Fibroblast of villous mesenchyme (primary cell): ENCODE measurements at places on chromosomes 6 and 20.

- no peak for DNase-seq
These were observed 278.2 kb upstream of the PREP start for GRCh38 chr6:105681061-105681460.

- DNase-seq: no peak
These were observed 7.2 kb upstream of the SRF start for GRCh38 chr6:43163899-43164298.

DNA sequence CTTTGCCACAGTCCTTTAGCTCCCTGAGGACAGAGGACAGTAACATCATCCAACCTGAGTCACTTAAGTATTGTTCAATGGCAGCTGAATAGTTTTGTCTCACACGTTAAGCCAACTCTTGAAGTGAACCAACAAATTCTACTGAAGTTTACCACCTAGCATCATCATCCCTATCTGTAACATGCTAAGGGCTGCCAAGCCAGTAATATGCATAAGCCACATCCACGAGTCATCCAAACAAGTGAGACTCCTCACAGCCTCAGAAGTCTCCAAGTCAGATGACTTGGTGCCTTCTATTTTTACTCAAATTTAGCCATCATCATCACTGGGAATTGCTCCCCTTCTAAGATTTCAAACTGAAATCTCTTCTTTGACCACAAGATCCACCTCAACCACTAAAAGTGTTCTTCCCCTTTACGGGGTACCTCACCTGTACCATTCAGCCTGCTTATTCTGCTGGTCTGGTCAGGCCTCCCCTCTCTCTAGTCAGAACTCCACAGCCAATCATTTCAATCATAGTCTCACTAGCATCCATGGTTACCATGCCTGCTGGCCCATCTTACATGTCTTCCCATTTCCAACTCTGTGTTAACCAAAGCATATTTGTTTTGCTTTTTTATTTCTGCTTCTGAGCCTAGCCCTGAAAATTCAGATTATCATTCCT lies 73.7 kb downstream of the DTNBP1 start:
- DNase-seq: peak; percentile 37

DNA sequence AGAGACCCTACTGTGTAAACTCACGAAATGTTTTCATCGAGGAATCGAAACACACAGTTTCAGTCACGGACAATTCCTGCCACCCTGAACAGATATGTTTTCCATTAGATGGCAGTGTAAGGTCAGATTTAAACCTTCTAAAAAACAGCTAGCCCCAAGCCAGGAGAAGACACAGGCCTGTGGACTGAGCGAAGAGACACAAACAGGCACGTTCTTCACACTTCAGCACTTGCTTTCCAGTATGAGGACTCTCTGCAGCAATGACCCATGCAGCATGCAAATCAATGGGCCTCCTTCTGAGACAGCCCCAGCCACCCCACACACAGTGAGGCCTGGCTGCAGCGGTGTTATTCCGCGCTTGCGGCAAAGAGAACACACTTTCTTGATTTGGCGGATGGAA lies 31.9 kb downstream of the HUS1B start:
- peak; percentile 64 for DNase-seq

DNA sequence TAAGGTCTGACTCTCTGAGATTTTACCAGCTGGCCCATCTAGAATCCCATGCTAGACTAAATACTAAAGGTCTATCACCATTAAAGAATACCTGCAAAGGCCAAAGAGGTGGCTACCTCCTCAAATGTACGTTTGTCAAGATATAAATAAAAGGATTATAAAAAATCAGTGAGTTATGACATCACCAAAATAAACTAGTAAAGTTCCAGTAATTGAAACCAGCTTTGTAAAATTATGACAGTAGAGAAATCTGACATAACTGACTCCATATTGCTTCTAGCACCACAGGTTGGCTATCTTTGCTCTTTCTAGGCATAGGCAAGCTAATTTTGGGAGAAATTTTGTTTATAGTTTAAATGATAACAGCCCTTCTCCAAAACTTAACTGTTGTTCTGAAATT lies 536.3 kb downstream of the TFAP2A start:
- DNase-seq: no peak

GRCh38 chr20:62768551-62769287 lies 27.6 kb upstream of the MRGBP start:
- DNase-seq: peak; percentile 56
